ENCODE measurements at places on chromosomes 7 and 10. TPM values are rescaled to one million over a fixed set of nuclear protein-coding genes. Genes with fewer than 3 reads are reported as not detected.

GRCh38 chr7:110677405-110677804, 413.5 kb upstream of the LRRN3 start:
- DNase-seq, result no peak

GRCh38 chr10:95908450-95908849, 675 bp downstream of the CC2D2B start:
- no peak for DNase-seq

- no peak for DNase-seq
These were observed 164.8 kb downstream of the MAGI2 start for GRCh38 chr7:79288655-79289054.

GRCh38 chr7:158285383-158285770, 302.2 kb downstream of the PTPRN2 start:
- DNase-seq, result no peak

DNA sequence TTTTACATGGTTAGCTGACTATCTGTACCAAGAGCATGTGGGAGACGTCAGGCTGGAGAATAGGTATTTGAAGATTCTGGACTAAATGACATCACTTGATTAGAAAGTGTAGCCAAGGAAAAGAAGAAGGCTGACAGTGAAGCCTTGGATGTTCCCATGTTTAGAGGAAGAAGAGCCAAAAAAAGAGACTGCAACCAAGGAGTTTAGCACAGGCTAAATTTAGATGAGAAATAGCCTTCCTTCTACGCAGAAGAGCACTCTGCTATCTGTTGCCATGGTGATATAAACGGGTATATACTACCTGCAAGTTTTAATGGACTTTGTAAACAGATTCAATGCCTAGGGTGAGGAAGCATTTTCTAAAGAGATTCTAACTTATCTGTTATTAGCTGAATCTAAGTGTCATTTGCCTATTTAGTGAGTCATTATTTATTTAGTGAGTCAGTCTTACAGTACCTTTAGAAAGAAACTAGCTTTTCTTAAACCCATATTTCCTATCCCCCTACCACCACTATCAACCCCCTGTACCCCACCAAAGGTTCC, 69.8 kb downstream of the CDK6 start:
- DNase-seq, result no peak

DNA sequence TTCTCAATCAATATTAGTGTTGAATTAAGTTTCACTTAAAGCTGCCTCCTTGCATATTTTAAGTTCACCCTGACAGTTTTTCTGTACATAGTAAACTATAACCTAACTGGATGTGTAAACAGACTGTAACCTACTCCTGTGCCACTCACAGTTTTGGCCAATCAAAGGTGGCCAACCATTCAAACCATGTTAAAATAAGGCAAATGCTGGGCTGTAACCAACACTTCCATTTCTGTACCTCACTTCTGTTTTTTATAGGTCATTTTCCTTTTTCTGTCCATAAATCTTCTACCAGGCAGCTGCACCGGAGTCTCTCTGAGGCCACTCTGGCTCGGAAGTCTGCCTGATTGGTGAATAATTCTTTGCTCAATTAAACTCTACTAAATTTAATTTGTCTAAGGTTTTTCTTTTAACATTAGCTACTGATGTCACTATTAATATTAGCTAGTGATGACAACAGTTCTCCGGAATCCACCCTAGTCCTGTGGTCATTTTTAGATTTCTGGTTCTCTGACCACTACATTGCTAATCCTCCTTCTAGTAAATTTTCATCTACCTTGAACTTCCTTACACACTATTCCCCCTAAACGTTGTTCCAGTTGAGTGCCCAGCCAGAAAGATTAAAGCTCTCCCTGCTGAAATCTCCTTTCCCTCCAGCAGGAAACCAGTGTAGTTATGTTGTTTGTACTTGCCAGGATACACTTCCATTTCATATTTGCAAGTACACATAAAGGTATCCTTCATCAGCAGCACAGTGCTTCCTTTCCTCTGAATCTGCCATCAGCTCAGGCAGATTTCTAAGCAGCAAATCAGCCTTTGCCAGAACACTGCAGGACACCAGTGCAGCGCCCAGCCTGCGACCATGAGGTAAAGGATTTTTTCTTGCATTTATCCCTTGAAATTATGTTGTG, 18.6 kb upstream of the IFIT2 start:
- DNase-seq, result peak; percentile 31

DNA sequence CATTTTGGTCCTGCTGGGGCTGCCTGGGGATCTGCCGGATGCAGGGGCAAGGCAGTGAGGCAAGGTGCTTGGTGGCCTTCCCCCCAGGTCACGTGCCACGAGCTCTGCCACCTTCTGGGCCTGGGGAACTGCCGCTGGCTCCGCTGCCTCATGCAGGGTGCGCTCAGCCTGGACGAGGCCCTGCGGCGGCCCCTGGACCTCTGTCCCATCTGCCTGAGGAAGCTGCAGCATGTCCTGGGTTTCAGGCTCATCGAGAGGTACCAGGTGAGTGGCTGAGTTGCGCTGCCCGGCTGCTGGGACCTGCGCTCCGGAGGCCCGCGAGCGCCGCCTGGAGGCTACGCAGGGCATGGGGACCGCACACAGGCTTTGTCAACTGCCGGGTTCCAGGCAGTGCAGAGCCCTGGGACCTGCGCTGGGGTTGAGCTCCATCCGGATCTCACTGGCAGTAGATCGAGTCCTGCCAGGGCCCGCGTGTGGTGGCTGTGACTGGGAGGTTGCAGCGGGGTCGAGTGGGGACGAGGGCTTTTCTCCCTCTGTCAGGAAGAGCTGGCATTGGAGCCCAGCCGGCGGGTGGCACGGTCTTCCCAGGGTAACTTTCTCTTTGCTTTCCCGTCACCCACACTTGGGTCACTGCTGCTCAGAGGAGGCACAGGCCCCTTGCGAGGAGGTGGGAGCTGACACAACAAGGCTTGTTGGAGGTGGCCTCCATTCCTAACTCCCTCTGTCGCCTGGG, 21.7 kb downstream of the AMZ1 start:
- peak; percentile 62 for DNase-seq

DNA sequence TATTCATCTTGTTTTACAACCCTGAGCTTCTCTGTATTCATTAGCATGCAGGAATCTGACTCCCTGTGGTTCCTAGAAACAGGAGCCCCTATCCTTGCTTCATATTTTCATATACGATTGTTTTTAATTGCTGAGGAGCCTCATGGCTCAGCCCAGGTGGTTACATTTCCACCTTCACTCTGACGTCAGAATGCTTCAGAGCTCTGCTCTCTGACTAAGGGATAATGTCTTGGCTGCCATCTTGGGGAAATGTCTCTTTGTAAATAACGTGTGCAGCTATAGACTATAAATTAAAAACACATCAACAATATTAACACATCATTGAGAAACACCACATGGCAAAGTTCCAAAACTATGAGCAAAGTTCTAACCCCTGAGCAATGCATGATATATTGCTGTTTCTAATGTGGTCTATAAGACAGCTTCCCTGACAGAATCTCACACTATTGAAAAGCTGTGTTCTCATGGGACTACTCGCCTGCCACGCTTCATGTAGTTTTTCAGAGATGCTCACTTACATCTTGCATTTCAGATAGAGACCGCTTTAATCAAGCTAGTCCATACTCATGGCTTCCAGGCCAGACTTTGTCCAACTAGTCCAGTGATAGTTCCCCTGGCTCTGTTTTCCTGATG, 227.0 kb downstream of the SORCS3 start:
- no peak for DNase-seq

DNA sequence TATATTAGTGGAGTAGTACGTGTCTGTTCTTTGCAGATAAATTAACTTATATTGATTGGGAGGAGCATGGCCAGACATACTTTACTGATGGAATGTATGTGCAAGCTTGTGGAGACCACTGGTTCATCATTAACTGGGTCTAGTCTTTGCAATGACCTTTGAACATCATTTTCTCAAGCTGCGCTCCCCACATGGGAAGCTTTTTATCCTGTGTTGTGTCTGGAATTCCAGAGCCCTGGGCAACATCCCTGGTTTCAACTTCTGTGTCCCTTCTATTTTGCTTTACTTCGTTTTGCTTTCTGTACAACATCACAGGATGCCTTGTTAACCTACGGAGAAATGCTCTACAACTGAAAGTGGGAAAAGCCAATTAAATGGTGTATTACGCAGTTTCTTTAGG, 38.3 kb downstream of the MACROH2A2 start:
- no peak for DNase-seq

- peak; percentile 89 for DNase-seq
These were observed 99.5 kb downstream of the CAMK1D start for GRCh38 chr10:12448729-12449391.

The TAS2R5 gene
- total RNA-seq, result not detected

The AGR2 gene
- total RNA-seq, result not detected

The RUFY2 gene
- 9.5 TPM for total RNA-seq
